ENCODE measurements at places on chromosomes 5 and 9.
A peak's percentile ranks its signal among the peaks of the same experiment; 100 is the strongest.

- no peak for DNase-seq
Measured at GRCh38 chr5:93130624-93131490, 450.2 kb downstream of the NR2F1-AS1 start.

DNA sequence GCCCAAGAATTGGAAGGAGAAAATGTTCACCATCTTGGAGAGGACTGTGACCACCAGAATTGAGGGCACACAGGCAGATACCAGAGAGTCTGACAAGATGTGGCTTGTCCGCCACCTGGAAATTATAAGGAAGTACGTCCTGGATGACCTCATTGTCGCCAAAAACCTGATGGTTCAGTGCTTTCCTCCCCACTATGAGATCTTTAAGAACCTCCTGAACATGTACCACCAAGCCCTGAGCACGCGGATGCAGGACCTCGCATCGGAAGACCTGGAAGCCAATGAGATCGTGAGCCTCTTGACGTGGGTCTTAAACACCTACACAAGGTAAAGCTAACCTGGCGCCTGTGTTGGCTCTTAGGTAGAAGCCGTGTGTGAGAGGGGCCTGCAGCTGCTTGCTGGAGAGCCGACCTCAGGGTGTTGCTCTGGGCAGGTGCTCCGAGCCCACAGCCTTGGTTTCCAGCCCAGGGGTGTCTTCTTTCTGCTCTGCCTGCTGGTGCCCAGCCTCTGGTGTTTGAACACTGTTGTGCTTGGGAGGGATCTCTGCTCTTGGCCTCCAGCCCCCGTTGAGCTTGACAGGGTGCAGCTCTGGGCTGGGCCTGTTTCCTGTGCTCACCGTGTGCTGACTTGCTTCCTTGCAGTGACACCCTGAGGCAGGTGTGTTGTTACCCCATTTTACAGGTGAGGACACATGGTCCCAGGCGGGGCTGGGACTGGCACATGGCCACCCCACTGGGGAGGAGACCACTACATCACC is 10.9 kb downstream of the EXOC3 start:
- no peak for DNase-seq

- no peak for DNase-seq
Measured at GRCh38 chr9:13879981-13880380, 434.0 kb downstream of the NFIB start.

GRCh38 chr5:122413722-122414121 is 101.7 kb downstream of the SNCAIP start:
- DNase-seq = no peak

GRCh38 chr9:135486267-135487065 is 6.9 kb downstream of the PPP1R26 start:
- no peak for DNase-seq

DNA sequence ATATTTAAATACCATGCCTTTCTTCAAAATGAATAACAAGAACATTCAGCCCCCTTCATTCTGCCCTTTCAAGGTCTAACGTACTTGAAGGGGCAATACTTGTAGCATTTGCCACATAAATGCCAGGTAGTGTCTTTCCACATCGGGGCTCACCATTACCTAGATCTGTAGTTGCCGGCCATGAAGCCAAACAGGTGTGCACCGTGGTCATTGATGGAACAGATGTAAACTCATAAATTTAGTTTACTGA is 193.0 kb downstream of the CD180 start:
- no peak for DNase-seq

GRCh38 chr9:72353455-72354116 is 11.4 kb downstream of the ZFAND5 start:
- DNase-seq = no peak

- no peak for DNase-seq
Measured at GRCh38 chr5:113053511-113053995, 77.0 kb downstream of the DCP2 start.

- no peak for DNase-seq
Measured at GRCh38 chr9:123036893-123037545, 3.6 kb downstream of the GPR21 start.

GRCh38 chr5:147659166-147659929 is 123.2 kb downstream of the JAKMIP2 start:
- no peak for DNase-seq

- DNase-seq = no peak
Measured at GRCh38 chr5:98776066-98776705, 2.7 kb downstream of the RGMB start.

GRCh38 chr9:111925017-111925770 is 28.6 kb downstream of the UGCG start:
- no peak for DNase-seq

GRCh38 chr5:179158556-179158955 is 98.4 kb downstream of the ZNF354C start:
- no peak for DNase-seq

GRCh38 chr5:139705655-139706587 is 57.8 kb downstream of the CXXC5 start:
- DNase-seq = no peak

- DNase-seq = no peak
Measured at GRCh38 chr9:112559629-112560413, 73.2 kb downstream of the KIAA1958 start.

GRCh38 chr5:132063090-132063911 is 2.8 kb downstream of the IL3 start:
- DNase-seq = peak; percentile 87

DNA sequence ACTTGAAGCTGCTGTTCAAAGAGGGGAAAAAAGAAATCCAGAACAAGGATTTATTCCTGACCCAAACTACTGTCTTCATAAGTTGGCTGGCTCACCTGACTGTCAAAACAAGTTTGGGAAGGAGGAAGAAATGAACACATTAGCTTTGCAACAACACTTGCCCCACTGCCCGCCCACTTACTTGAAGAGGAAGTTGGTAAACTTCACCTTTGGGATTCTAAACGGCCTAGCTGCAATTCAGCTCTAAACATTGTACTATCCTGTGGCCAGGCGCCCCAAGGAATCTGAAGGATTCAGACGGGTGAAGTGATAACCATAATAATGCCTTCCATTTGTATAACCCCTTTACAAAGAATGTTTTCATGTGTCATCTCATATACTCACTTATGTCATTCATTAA is 199.4 kb downstream of the ARRDC3 start:
- peak; percentile 62 for DNase-seq

DNA sequence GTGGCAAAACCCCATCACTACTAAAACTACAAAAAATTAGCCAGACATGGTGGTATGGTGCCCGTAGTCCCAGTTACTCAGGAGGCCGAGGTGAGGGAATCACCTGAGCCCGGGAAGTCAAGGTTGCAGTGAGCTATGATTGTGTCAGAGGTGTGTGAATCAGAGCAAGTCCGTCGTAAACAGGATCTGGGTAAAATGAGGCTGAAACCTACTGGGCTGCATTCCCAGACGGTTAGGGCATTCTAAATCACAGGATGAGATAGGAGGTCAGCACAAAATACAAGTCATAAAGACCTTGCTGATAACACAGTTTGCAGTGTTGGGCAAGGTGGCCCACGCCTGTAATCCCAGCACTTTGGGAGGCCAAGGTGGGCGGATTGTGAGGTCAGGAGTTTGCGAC is 1.9 kb upstream of the CLTB start:
- DNase-seq = no peak

- no peak for DNase-seq
Measured at GRCh38 chr9:19481971-19482404, 73.2 kb downstream of the ACER2 start.

DNA sequence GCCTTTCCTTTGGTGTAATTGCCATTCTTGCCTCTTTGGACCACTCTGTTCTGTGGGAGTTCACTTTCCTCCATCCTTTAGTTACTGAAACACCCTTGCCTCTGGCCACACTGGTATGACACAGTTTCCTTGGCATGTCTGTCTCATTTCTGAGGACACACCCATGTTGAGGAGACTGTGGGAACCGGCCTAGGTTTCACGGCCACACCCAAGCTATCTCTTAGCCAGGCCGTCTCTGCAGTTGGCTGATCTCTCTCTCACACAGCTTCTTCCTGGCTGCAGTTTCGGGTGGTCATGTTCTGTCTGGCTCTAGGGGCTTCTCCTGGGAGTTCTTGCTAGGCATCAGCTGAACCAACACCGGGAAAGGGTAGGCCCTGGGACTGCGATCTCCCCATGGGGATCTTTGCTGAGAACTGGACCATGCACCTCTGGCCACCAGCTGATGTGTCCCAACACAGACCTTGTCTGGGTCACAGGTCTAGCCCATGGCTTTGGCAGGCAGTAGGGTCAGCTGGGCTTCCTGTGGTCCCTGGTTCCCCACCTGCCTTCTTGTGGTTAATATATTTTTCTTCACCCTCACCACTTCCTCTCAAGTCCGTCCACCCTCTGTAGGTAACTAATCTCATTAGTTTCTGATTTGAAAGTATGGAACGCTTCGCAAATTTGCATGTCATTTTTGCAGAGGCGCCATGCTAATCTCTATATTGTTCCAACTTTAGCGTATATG is 24.9 kb downstream of the ARHGEF37 start:
- DNase-seq = no peak
